Activated CD4-positive, CD25-positive, alpha-beta regulatory T cell (primary cell): ENCODE measurements at places on chromosomes 16 and 17.
A peak's percentile ranks its signal among the peaks of the same experiment; 100 is the strongest.

- no peak for DNase-seq
Measured at GRCh38 chr16:2472885-2473445, 1.9 kb downstream of the NTN3 start.

- DNase-seq: no peak
Measured at GRCh38 chr16:71670537-71670936, 44.6 kb downstream of the MARVELD3 start.

DNA sequence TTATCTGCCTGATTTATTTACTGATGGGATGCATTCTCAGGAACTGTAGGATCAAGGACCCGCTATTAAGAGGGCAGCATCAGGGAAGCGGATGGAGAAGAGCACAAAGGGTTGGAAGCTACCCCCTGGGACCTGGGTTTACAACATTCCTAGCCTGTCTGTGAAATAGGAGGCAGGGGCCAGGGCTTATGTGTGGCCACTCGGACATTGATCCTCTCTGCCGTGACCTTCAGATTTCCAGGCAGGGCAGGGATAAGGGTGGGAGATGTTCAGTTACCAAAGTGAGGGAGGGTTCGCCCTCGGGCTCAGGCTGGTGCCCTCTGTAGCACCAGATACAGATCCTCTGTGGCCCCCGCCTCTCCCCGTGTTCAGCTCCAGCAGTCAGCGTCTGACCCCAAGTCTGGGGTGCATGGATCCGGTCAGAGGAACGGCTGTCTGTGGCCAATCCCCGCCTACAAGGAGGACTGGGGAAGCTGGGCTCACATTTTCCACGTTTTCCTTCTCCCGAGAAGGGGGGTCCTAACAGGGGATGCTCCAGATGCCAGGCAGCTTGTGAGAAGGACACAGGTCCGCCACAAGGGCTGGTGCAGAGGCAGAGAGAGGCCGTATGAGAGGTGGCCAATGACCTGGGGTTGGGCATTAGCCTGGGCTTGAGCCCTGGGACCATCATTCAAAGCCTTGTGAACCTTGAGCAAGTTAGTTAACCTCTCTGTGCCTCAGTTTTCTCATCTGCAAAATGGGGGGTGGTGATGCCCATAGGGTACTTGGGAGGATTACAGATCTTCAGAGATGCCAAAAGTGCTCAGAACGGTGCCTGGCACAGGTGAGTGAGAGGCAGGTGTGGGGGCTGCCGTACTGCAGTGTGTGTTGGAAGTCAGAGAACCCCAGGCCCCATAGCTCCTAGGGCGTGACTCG lies 48.3 kb downstream of the ATP2C2 start:
- no peak for DNase-seq

DNA sequence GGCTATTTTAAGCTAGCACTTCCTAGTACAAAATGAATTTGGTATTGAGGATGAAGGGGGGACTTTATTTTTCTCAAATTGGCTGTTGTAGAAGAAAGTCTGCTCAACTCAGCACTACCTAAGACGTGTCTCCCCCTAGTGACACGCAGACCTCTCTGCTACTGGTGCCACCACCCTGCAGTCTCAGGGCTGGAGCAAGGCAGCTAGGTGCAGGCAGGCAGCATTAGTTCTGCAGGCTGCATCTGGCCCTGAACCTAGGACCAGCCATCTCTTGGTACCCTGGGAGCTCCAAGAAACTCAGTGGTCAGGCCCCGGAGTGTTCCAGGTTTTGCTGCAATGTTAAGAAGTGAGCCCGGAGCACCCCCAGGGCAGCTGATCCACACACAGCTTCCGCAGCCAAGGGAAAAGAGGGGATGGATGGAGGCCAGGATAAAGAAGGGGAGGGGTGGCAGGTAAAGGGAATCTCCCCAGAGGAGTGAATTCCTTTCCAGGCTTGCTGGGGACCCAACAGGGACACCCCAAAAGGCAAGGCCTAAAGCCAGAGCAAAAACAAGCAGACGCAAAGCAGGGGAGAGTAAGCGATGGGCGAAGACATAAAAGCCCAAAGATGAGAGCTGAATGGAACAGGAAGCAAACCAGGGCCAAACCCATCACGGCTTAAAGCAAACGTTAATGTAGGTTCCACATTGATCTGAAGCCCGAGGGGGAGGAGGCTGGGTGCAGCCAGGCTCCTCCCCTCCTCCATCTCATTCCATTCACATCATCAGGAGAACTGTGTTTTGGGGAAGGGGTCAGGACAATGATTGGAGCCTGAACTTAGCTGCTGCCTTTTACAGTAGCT lies 200.5 kb downstream of the ZFHX3 start:
- DNase-seq: no peak

DNA sequence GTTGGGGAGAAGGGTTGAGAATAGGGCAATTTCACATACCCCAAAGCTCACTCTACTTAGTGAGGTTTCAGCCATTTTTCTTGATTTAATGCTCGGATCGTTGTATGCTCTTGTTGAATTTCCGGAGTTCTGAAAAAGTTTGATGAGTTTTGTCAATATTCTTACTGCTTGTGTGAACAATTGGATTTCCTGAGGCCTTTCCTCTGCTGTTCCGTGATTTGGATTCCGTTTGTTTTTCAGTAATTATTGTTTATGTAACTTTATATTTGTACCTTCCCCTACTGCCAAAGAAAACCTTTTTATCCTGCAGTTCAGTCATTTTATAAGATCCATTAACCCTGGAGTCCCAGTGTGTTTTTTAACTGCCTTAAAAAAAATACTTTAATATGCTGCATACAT lies 62.9 kb downstream of the PHKB start:
- no peak for DNase-seq

- no peak for DNase-seq
Measured at GRCh38 chr17:56985371-56986162, 7.6 kb downstream of the SCPEP1 start.

GRCh38 chr16:27472091-27473020 lies 70.4 kb downstream of the IL21R start:
- DNase-seq: no peak

GRCh38 chr17:1541367-1541904 lies 21.2 kb downstream of the PITPNA start:
- DNase-seq: no peak

- no peak for DNase-seq
Measured at GRCh38 chr17:18917506-18918032, 34.4 kb upstream of the SLC5A10 start.

GRCh38 chr17:57369509-57369945 lies 113.2 kb downstream of the MSI2 start:
- DNase-seq: no peak

DNA sequence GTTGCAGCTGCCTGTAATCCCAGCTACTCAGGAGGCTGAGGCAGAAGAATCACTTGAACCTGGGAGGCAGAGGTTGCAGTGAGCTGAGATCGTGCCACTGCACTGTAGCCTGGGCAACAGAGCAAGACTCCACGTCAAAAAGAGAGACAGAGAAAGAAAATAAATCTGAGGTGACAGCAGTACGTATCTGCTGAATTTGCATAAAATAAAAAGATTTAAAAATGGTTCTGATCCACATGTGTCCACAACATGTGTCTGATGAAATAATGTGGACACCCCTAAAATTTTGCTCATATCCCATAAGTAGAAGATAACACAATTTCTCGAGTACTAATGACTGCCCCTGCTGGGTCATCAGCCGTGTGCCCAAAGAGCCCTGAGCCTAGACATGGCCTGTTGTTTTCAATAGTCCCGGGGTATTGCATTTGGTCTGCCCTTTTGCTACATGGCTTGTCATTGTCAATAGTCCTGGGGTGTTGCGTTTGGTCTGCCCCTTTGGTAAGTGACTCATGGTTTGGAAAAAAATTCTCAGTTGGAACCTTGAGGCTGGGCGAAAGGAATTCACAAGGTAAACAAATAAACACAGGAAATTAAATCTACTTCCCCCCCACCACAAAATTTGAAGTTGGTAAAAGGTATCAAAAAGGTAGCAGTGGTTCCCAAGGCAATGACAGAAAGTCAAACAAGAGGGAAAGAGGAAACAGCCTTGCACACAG lies 434.6 kb upstream of the MAF start:
- DNase-seq: no peak

GRCh38 chr16:17944345-17944744 lies 392.2 kb downstream of the NPIPA8 start:
- DNase-seq: no peak

GRCh38 chr16:77332792-77333191 lies 102.0 kb downstream of the ADAMTS18 start:
- DNase-seq: no peak

GRCh38 chr17:63042256-63042812 lies 76.3 kb downstream of the TANC2 start:
- no peak for DNase-seq

DNA sequence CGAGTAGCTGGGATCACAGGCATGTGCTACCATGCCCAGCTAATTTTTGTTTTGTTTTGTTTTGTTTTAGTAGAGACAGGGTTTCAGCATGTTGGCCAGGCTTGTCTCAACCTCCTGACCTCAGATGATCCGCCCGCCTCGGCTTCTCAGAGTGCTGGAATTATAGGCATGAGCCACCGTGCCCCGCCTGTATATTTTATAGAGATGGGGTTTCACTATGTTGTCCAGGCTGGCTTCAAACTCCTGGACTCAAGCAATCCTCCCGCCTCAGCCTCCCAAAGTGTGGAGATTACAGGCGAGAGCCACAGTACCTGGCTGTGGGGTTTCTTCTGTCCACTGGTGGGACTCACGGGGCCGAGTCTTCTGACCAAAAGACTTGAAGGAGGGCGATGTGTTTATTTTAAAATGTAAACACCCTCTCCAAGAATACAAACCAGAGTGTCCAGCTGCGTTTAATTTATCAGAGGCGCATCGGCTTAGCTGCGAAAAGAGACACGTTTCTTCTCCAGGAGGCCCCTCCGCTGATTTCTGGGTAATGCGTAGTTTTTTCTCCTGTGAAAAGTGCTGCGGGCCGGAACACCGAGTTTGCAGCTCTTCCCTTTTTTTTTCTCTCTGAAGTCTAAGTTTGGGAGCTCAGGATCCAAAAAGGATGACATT lies 86.9 kb upstream of the CIBAR2 start:
- DNase-seq: no peak

DNA sequence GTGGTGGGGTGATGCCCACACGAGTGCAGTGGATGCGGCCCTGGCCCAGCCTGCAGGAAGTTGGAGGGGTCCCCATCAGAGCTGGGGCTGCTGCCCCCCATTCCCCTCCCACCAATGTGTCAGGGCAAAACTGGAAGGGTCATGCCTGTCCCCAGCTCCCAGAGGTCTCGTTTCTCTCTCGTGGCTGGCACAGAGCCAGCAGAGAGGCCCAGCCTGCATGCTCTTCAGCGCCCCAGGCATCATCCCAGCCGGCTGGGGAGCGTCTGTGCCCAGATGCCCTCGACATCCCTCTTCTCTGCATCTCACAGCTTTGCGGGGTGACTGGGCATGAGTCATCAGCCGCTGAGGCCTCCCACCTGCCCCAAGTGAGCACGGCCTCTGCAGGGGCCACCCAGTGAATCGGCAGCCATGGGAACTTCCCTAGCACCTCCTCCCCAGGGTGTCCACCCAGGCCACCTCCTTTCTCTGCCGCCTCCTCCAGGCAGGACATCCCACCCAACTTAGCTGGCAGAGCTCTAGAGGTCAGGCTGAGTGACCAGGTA lies 9.8 kb upstream of the CSNK1D start:
- DNase-seq: no peak

GRCh38 chr16:78105517-78105916 lies 6.1 kb downstream of the WWOX start:
- no peak for DNase-seq

DNA sequence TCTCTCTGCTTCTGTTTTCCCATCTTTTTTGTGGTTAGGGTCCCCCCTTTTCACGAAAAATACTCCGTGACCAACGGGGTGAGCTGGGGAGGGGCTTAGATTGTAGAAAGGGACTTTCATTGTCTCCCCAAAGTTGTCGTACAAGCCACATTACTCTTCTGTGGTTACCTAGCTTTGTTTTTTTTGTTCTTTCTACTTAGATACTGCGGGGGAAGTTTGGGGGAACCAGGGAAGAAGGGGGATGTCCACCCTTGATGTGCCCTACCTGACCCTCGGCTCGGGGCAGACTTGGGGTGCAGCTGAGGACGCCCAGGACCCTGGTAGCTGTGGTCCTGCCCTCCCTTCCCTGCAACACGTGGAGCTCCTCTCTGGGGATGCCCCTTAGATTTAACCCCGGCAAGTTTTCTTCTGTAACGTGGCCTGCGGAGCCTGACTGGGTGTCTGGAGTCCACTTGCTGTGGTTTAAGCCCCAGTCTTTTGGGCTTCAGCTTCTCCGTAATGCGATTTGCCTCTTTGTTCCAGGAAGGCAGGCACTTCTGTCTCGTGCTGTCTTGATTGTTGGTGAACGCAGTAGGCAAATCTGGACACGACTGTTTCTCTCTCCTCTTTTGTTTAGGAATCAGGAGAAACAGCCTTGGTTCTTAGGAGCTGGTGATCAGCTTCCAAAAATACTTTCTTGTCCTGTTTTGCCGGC lies 892 bp downstream of the ABCC1 start:
- DNase-seq: peak; percentile 5

GRCh38 chr17:73343168-73343634 lies 31.4 kb upstream of the CDC42EP4 start:
- DNase-seq: no peak

DNA sequence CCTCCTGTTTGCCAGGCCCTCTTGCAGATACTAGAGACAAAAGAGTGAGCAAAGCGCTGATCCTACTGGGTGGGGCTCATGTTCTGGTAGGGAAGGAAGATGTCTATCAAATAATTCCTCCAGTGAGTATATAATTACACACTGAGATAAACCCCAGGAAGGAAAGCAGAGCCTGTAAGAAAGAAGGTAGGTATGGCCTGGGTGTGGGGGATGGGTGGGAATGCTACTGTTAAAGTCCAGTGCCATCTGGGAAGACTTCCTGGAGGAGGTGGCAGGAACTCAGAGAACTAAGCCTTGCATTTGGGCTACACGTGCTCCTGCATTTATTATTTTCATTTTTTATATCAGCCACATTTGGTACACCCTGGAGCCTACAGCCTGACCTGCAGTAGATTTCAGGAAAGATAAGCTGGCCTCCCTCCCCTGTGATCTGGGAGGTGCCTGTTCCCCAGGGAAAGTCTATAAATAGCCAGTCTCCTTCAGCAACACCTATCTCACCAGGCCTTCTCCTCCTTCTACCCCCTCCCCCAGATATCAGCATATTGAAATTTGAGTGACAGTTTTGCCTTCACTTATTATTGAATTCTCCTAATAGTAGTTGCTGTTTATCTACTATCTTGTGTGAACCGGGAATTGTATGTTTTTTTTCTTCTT lies 11.5 kb downstream of the ATP2C2 start:
- no peak for DNase-seq

DNA sequence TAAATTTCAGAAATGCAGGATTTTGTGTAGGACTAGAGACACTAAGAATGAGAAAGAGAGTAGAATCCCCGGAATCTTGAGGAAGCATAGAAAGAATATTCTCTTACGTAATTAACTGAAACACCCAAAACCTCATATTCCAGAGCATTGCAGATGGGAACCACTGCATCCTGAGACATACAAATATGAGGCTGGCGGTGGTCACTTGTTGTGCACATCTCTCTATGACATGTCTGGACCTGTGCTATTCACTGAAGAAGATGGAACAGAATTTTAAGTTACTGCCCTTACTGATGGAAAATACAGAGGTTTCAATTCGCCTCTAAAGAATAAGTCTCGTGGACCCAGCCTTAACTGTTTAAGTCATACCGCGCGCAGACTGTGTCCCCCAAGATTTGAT lies 806 bp downstream of the RAD51C start:
- no peak for DNase-seq

DNA sequence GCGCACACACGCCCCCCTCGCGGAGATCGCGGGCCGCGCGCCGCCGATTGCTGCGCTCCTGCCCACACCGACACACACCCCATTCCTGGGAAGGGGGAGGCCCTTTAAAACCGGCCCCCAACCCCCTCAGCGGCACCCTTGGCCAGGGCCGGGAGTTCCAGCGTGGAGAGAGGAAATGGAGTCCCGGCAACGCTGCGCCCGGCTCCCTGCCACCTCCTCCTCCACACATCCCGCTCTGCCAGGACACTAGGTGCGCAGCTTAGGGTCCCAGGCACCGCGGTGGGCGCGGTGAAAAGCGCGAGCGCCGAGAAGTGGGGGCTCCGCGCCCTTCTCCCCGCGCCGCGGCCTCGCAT lies 397 bp downstream of the CDC42EP4 start:
- DNase-seq: no peak
